ENCODE measurements at places on chromosomes 4 and X.

GRCh38 chr4:83605744-83606172, 69.8 kb downstream of the GPAT3 start:
- no peak for DNase-seq

DNA sequence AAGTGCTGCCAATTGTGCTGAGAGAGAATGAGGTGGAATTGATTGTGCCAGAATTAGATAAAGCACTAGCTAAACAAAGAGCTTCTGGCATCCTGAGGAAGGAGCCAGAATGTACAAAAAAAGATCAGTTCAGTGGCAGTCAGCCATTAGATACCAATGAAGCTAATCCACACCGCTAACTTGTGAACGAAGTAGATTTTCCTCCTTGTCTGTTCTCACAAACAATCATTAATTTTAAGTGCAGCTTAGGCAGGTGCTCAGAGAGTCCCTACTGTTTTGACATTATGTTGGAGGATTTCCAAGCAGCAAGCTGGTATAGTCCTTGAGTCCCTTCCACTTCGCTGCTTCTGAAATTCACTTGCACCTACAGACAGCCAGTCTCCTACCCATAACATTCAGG, 617.4 kb downstream of the CENPC start:
- no peak for DNase-seq

DNA sequence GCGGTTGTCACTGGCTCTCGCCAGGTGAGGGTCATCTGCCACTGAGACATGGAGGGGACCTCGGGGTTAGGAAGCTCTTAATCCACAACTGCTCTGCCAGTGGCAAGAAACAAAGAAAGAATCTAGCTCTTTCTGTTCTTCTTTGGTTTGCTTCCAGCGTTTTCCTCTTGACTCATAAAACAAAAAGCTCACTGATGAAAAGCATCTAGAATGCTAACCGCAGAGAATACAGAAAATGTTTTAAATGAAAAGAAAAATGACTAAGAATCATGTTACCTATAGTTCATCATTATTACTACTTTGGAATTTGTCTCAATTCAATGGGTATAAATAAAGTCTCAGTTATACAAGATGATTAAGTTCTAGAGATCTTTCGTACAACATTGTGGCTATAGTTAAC, 274.8 kb upstream of the TENM3 start:
- no peak for DNase-seq

DNA sequence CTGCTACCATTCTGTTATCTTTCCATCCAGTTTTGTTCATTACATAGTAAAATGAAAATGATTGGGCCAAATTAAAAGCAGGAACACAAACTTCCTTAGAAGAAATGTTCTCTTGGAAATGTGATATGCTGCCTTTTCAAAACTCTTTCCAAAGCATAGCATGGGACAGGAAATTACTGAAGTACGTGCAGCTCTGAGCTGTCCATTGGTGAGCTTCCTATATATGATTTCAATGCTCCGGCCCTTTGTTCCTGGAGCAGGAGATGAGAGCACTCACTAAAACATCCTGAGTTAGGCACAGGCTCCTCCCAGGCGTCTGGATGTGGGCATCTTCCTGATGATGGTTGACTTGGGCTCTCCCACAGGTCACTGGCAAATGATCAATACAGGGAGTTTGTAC, 33.0 kb upstream of the ANXA3 start:
- no peak for DNase-seq

- no peak for DNase-seq
These were observed 70.9 kb upstream of the ARHGEF9 start for GRCh38 chrX:63855896-63856295.

DNA sequence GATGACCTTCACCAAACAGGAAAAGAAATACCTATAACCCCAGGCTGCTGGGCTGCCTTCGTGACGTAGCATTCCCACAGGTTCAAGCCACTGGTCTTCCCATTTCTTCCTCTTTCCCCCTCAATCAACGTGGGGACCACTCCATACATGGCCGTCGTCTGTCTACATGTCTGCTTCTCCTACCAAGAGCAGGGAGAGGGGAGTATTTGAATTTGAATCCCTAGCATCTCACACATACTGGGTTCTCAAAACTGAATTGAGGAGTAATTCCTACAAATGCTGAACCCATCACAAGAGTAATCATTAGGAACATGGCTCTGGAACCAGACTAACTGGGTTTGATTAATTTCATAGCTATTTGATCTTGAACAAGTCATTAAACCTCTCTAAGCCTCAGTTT, 17.3 kb downstream of the GPC3 start:
- DNase-seq: no peak

DNA sequence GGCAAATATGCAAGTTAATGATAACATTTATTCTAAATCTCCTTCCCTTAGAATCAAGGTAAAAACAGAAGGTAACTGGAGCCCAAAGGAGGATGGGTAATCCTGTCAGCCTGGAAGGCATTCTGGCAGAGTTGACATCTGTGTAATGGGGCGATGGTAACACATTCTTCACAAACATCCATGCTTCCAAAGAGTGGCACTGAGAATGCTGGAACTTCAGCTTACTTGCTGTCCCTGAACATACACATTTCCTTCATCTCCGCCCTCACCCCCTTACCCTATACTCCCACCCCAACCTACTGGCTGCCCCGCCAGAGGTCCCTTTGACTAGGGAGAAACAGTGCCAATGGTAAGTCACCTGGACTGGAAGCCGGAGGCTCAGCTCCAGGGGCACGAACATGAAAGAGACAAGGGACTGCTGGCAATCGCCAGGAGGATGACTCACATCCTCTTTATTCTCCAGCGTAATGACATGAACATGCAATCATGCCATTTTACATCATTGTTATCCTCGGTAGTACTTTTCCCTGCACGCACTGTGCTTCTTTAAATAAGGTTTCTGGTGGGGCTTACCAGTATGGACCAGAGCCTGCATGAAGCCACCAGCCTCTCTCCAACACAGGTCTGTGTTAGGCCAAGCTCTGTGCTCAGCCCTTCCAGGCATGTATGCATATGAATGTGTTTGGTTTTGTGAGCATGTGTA, 694.2 kb upstream of the TENM3 start:
- DNase-seq: no peak

DNA sequence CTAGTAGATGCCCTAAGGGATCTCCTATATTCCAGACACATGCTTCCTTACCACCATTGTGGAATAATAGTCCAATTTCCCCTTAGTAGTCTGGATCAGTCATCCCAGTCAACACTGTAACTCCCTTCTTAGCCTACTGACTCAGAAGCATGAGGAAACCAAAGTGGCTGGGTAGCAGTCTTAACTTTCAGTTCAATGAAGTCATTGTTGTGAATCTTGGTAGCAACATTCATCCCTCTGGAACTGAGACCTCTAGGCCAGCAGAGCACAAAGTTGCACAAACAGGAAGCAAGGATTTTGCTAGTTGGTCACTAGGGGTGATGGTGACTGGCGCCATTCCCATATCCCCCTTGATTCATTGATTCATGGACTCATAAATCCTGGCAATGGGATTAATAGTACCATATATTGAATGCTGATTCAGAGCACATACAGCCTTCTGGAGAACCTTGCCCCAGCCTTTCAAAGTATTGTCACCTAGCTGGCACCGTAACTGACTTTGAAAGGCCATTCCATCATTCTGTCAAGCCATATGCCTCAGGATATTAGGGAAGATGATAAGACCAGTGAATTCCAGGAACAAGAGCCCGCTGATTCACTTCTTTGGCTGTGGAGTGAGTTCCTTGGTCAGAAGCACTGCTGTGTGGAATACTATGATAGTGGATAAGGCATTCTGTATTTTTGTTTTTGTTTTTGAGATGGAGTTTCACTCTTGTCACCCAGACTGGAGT, 19.7 kb upstream of the GPAT3 start:
- DNase-seq: no peak

GRCh38 chrX:34810916-34811315, 131.7 kb upstream of the FAM47B start:
- DNase-seq: no peak

- DNase-seq: no peak
These were observed 119.3 kb upstream of the CLNK start for GRCh38 chr4:10803713-10804343.

- DNase-seq: no peak
These were observed 789.3 kb downstream of the IL1RAPL1 start for GRCh38 chrX:29376584-29376983.

DNA sequence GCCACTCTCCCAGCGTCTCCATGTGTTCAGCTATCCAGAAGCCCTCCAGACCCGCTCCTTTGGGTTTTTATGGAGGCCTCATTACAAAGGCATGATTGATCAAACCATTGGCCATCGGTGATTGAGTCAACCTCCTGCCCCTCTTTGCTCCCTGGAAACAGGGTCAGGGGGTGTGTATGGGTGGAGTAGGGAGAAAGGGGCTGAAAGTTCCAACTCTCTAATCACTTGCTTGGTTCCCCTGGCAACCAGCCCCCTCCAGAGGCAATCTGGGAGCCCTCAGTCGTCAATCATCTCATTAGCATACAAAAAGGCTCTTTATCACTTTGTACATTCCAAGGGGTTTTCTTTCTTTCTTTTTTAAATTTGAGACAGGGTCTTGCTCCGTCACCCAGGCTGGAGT, 2.3 kb downstream of the TRIM2 start:
- DNase-seq: no peak

GRCh38 chr4:74920704-74921103, 12.2 kb upstream of the PARM1 start:
- DNase-seq: no peak

DNA sequence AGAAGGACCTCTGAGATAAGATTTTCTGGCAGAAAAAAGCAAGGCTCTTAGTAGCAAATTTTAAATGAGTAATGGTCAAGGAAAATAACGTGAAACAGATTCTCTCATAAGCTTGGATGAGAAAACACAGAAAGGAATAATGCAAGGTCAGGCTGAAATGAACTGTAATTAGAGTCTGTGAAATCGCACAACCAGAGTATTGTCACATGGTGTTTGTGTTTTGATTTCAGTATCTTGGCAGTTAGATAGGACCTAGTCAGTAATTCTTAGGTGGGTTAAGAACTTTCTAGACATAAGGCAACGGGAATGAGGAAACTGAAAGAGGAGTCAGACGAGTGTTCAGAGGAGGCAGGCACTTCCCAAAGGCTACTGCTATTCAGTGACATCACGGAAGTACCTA, 34.6 kb downstream of the LIMCH1 start:
- DNase-seq: no peak

DNA sequence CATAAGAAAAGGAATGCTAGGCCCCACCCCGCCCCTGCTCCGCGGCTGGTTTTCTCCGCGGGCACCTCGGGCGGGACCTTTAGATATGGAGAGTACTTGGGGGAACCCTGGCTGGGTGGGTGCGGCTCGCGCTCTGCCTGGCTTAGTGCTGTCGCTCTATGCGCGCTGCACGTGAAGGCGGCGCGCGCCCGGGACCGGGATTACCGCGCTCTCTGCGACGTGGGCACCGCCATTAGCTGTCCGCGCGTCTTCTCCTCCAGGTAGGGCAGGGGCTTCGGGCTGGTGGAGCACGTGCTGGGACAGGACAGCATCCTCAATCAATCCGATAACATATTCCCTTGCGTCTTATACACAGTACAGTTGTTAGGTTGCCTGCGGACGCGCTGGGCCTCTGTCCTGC, 56.0 kb downstream of the MAGEB10 start:
- no peak for DNase-seq

GRCh38 chr4:40186665-40187014, 10.2 kb upstream of the RHOH start:
- no peak for DNase-seq

DNA sequence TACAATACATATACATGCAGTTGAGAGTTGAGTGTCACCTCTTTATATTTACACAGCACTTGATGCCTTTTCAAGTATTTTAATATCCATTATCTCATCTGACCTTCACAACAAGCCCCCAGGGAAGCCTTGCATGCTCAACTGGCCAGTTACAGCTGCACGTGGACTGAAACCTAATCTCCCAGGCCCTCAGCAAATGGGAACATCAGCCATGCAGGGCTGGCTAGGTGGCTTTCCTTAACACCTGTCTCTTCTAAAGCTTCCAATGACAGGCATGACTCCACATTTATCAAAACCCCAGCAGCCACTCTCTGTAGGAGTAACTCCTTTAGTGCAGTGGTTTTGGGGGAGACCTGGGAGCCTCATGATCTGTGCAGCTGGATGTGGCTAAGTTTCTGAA, 56.4 kb downstream of the PHKA2 start:
- no peak for DNase-seq

DNA sequence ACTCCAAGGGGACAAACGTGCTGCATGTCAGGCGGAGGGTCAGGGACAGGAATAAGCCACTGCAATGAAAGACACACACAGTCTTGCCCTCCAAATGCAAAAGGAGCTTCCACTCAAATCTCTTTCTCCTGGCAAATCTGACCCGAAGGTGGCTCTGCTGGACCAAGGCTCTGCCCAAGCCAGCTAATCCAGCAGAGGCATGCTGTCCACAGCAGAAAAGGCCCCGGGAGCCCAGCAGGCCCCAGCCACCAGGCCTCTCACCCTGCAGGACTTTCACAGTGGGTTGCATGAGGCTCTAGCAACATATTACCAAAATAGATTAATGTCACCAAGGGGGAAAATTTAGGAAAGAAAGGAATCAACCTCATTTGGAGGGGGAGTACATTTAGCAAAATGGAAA, 628.6 kb downstream of the BCOR start:
- DNase-seq: no peak

DNA sequence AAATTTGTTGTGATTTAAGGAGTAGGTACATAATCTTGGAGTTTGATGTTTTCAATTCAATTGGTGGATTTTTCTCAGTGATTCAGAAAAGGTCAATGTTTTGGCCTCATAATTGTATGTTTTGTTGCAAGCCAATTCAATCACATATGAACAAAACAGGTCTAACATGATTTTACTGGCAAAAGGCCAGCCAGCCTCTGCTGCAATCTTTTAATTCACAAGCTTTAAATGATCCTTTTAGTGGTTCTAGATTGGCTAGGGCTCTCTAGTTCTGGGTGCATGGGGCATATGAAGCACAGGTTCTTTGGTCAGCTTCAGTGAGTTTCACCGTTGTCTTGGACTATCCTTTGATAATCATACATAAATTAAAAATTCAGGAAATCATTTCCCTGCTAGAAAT, 19.2 kb upstream of the SLC6A14 start:
- DNase-seq: no peak

DNA sequence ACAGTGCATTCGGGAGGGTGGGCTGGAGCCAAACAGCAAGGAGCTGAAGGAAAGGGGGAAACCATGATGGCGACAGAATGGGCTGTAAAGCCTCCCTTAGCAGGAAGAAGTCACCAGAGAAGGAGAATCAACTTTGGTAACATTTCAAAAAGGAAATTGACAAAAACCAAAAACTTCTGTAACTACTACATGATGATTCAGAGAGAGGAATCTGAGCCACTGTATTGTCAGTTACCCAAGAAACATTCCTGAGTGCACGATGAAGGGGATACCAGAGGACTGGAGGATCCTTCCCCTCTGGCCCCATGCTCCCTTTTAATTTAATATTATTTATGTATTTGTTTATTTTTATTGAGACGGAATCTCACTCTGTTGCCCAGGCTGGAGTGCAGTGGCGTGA, 26.3 kb downstream of the PDHA1 start:
- no peak for DNase-seq

GRCh38 chrX:51568586-51568985, 50.1 kb downstream of the CENPVL3 start:
- DNase-seq: no peak

GRCh38 chrX:153867671-153868070, 18.3 kb downstream of the L1CAM start:
- no peak for DNase-seq

GRCh38 chr4:141802333-141802732, 165.9 kb downstream of the IL15 start:
- DNase-seq: no peak

- DNase-seq: no peak
These were observed 79.2 kb upstream of the C4orf54 start for GRCh38 chr4:99736846-99737245.

GRCh38 chr4:7324651-7325121, 110.0 kb downstream of the PSAPL1 start:
- no peak for DNase-seq
